ENCODE measurements at places on chromosomes 4 and X. TPM values are rescaled to one million over a fixed set of nuclear protein-coding genes. Genes with fewer than 3 reads are reported as not detected.

Gene ARHGEF38
- total RNA-seq: 0.59 TPM

Gene TMPRSS11F
- 11.3 TPM for total RNA-seq

Gene EGFL6
- not detected for total RNA-seq

Gene HEPH
- 9.8 TPM for total RNA-seq
